ENCODE measurements at places on chromosomes 12 and 14.

DNA sequence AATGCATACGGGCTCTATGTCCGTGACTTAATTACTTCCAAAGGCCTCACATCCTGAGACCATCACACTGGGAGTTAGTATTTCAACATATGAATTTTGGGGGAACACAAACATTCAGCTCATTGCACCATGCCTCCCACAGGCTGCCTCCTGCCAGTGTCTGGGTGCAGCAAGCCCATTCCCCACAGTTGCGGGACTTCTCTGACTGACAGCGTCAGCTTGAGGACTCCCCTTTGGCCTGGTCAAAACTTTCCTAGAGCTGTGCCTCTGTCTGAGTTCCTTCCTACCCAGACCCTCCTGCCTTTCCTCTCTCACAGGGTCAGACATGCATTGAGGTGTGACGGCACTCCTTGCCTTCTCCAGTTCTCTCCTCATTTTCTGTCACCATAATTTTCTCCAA lies 27.4 kb downstream of the PPP1R36 start:
- DNase-seq: no peak

DNA sequence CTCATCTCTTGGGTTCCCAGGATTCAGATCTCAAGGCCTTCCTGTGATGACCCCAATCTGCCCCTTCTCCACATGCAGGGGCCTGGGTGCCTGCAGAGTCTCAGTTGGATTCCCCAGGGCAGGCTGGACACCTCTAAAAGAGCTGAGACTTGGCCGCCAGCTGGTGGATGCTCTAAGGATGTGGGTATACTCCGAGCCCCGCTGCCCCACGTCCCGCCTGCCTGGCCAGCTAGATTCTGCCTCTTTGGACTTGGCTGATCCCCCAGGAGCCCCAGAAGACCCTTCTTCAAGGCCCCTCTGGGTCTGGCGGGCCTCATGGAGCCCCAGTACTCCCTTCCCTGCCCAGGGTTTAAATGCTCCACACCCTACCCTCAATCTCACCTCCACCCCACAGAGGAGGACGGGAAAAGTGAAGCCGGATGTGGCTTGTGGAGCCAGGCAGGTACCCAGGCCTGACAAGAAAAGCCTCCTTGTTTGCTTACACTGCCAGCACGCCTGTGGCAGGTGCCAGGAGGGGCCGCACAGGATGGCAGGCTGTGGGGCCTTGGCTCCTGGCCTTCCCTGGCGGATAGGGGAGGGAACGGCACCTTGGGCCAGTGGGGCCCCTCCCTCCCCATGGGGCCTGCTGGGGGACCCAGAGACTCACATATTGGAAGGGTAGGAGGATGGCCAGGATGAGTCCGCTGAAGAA lies 15.1 kb downstream of the FAIM2 start:
- DNase-seq: no peak

DNA sequence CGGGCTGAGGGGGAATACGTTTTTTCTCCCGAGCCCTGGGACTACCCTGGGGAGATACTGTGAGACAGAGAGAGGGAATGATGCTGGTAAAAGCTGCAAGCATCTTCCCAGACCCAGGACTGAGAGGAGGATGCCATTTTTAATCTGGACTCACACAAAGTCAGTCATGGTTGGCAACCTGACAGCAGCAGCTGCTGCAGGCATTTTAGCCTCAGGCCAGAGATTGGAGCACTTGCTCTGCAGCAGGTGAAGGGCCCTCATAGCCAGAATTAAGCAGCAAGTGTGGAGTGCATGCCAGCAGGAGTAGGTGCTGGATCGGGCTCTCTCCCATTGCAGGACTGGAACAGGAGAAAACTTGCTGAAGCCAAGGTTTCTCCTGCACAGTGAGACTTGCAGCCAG lies 361.1 kb upstream of the CLEC14A start:
- peak; percentile 26 for DNase-seq

DNA sequence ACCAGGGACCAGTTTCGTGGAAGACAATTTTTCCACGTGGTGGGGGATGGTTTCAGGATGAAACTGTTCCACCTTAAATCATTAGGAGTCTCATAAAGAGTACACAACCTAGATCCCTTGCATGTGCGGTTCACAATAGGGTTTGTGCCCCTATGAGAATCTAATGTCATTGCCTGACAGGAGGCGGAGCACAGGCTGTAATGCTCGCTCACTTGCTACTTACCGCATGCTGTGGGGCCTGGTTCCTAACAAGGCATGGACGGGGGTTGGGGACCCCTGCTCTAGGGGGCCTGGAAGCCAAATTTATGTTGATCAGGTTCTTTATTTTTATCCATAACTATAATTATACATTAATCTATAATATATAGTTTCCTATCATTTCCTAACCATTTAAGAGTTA lies 315.3 kb downstream of the MED13L start:
- no peak for DNase-seq

All from brain (organoid and tissue), 16 donors.